ENCODE measurements at places on chromosomes 2 and 18. TPM values are rescaled to one million over a fixed set of nuclear protein-coding genes. Genes with fewer than 3 reads are reported as not detected.

DNA sequence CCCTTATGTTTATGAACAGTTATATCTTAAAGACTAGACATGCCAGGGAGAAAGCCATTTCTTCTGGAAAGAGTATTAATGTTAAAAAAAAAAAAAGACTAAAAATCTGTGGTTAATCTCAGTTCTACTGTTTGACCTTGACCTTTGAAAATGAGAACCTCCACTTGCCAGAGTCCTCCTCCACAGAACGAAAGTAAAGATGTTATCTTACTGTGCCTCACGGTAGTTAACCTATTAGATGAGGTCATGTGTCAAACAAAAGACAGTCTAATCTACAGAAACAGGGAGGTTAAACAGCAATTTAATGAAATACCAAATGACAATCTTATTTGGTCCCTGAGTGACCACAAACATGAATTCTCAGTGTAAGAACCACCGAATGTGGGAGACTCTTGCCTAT is 51.2 kb downstream of the SLC14A2 start:
- no peak for DNase-seq

GRCh38 chr2:88827821-88828220 is 136.3 kb downstream of the RPIA start:
- DNase-seq: no peak

DNA sequence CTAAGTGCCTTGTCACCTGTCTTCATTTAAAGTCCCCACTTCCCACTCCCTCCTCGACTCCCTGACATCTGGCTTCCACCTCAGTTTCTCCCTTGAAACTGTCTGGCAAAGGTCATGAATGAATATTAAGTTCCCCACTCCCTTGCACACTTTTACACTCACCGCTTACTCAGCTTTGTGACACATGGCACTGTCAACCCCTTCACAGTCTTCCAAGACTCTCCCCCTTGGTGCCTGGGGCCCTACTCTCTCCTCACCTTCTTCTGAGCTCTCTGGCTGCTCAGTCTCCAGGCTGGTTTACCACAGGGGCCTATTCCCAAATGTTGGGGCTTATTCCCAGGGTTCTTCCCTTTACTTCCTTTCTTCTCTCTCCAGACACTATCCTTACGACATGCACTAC is 17.9 kb upstream of the PTPN4 start:
- DNase-seq: no peak

DNA sequence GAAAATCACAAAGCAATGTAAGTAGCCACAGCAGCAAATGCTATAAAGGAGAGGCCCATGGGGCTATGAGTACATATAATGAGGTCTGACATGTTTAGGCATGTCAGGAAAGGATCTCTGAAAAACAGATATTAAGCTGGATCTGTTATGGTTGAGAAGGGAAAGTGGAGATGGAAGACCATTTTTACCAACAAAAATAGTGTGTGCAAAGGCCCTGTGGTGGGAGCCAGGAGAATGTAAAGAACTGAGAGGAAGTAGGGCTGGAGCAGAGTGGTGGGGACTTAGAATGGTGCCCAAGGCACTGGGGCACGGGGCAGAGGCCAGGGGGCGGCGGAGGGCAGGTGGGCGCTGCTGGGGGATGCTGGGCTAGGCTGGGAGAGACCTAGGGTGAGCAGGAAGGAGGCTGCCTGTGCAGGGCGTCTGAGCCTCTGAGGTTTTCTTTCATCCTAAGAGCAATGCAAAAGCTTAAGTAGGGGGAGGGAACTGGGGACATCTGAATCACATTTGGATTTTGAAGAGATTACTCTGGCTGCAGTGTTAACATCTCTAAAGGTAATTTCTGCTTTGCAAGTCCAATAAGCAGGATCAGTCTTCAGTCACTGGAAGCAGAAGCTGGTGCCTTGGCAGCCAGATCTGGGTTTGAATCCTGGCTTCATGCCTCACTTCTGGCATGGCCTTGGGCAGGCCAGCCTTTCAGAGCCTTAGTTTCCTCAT is 4.9 kb upstream of the AGFG1 start:
- no peak for DNase-seq

- peak; percentile 60 for DNase-seq
These were observed 65.9 kb upstream of the ITM2C start for GRCh38 chr2:230798769-230799399.

GRCh38 chr2:7706791-7707190 is 789.6 kb downstream of the RNF144A start:
- DNase-seq: no peak

DNA sequence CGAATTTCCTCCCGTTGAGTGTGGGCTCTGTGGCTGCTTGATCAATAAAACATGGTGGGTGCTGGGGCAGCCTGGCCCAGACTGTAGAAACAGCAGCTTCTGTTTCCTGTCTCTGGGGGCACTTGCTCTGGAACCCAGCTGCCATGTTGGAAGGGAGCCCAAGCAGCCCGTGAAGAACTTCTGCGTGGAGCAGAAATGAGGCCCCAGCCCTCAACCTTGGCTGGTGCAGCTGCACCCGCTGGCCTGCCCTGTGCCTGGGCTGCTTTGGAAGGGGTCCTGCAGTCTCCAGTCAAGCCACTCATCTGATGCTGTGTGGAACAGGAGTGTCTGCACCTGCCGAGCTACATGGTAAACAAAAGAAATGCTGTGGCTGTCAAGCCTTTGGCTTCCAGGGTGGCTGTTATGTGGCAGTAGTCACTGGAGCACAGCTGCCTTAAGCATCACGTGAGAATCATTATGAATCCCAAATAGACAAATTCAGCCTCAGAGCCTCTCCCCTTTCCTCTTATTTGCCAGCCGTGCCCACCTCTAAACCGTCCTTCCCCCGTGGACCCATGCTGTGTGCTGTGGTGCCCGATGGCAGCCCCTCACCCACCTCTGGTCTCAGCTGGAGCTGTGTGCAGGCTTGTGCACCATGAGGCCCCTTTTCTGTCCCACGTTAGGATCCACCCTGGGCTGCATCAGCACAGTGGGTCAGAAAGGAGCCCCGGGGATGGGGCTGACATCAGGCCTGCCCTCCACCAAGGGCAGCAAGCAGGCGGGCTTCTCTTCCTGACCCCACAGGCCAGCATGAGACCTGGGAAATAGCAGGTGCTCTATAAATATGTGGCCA is 134.0 kb upstream of the HDAC4 start:
- no peak for DNase-seq

DNA sequence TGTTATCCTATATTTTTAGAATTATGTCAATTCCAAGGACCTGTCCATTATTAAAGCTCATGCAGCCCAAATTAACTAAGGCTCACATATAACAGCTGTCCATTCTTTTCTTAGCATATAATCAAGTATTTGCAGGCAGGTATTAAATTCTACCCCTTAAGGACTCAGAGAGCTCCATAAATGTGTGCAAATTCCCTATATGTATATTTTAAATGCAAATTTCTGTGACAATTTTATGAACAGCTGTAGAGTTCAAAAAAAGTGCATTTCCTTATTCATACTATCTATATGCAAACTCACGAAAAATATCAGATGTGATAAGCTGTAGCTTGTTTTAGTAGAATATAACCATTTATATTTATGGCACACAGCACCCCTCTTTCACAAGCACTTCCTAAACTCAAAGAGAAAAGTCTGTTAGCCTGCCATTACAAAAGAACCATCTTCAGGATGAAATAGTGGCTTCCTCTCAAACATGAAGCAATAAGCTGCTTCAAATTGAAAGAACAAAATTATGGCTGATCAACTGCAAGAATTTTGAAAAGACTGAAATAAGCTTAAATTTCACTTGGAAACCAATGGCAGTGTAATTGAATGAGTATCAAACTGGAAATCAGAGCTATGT is 155.0 kb upstream of the REG3G start:
- no peak for DNase-seq

DNA sequence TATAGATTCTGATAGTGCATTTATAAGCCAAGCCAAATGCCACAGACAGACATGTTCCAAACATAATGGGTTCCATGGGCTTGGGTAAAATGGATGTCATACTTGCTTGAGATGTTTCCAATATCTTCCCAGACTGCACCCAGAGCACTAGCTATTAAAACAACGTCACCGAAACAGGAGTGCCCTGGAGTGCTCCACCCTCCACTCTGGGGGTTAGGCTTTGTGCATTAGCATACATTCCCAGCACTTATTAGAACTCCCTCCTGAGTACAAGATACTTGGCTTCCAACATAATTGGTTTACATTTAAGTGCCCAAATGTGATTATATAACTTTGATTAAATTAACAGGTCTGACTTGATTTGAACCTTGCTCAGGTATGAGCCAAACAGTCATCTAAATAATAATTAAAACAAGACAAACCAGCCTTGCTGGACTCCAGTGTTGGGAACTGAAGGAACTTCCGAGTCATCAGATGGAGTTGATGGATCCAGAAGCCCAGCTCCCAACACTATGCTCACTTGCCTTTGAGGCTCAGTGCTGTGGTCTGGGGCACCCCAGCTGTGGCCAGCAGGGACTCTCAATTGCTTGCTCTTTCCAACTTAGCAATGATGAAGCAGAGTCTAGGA is 60.5 kb upstream of the LGALSL start:
- no peak for DNase-seq

GRCh38 chr2:216681683-216682082 is 13.7 kb downstream of the IGFBP5 start:
- DNase-seq: no peak

DNA sequence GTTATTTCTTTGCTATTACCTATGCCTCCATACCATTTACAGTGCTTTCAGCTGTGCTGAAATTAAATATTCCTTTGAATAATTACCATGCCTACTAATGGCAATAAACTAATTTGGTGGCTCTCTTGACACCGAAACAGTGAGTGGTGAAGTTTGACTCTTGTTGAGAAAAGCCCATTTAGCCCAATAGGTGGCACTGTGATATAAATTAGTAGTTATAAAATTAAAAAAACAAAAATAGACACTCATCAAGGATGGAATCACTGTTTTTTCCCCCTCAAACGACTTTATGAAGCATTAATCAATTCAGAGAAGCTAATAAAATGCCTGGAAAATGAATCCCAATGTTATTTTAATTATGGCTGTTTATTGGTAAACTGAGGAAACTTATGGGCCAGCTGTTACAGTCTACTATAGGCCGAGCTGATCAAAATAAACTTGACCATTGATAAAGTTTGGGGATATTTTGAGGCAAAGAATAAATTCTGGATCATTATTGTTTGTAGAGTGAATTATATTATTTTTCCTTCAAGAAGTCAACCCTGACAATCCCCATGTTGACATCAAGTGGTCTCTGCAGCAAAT is 339.6 kb downstream of the TRIB2 start:
- DNase-seq: peak; percentile 17

- peak; percentile 27 for DNase-seq
These were observed 401.8 kb downstream of the KCNJ3 start for GRCh38 chr2:155100261-155100660.

- DNase-seq: no peak
These were observed 15.2 kb downstream of the ARID5A start for GRCh38 chr2:96551605-96552314.

GRCh38 chr2:6755456-6755855 is 110.3 kb downstream of the CMPK2 start:
- DNase-seq: no peak

DNA sequence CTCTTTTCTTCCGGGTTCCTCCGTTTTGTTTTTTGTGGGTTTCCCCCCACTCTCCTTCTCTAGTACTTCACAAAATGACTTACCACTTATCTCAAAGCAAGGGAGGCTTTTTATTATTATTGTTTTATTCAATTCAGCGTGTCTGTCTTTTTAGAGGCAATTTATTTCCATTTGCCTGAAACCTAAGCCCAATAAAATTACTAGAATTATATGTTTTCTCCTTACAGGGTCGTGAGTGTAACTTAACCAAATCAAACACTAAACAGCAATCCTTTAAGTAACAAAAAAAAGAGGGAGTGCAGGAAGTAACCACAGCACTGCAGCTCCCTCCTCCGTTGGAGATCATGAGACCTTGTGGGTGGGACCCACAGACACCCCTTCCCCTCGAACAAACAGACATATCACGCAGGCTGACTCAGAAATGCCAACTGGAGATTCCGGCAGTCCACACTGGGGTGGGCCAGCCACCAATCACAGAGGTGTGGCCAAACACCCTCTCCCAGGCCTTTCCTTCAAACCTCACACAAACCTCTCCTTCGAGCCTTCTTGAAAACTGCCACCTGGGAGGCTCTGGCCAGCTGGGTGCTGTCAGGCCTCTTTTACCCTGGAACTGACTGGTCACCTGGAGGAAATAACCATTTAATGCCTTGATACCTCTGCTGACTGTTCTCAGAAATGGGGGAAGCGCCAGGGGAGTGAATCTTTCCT is 207.1 kb upstream of the SMAD2 start:
- DNase-seq: no peak

DNA sequence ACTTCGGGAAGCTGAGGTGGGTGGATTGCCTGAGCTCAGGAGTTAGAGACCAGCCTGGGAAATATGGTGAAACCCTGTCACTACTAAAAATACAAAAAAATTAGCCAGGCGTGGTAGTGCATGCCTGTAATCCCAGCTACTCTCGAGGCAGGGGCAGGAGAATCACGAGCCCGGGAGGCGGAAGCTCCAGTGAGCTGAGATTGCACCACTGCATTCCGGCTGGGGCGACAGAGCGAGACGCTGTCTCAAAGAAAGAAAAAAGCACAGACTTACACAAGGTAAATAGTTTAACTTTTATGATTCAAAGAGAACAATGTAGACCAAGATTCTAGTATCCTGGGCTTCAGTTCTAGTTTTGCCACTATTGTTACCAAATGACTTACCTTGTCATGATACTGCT is 37.4 kb downstream of the NCKAP1 start:
- no peak for DNase-seq

- DNase-seq: no peak
These were observed 13.2 kb upstream of the ANKRD29 start for GRCh38 chr18:23675896-23676295.

GRCh38 chr2:26488463-26489212 is 10.7 kb upstream of the OTOF start:
- no peak for DNase-seq

- DNase-seq: no peak
These were observed 99.0 kb downstream of the TSHZ1 start for GRCh38 chr18:75309564-75309963.

The CIDEA gene
- total RNA-seq: not detected

The PSTPIP2 gene
- 3.0 TPM for total RNA-seq

The KIF3C gene
- total RNA-seq: 5.2 TPM

The MSTN gene
- 0.17 TPM for total RNA-seq

The CD28 gene
- not detected for total RNA-seq

The EML6 gene
- total RNA-seq: 0.09 TPM

The ELOA2 gene
- total RNA-seq: not detected

The CYS1 gene
- total RNA-seq: 0.14 TPM

The DNER gene
- total RNA-seq: 111 TPM
